ENCODE measurements at places on chromosomes 13 and 19. TPM values are rescaled to one million over a fixed set of nuclear protein-coding genes. Genes with fewer than 3 reads are reported as not detected.
A peak's percentile ranks its signal among the peaks of the same experiment; 100 is the strongest.

Gene SLC10A2
- total RNA-seq = not detected

Gene RNF17
- not detected for total RNA-seq

Gene ZNF568
- total RNA-seq = 4.9 TPM

Gene ZNF223
- 0.18 TPM for total RNA-seq

Gene CEACAM19
- total RNA-seq = 1.1 TPM

Gene ATP8A2
- 0.51 TPM for total RNA-seq

Gene TMEM145
- total RNA-seq = 2.1 TPM

GRCh38 chr19:44258835-44259413 lies 762 bp upstream of the ZNF233 start:
- DNase-seq = no peak
- H3K27me3 ChIP-seq = no peaks in the 10 kb centered on the region
- no peak overlapping the region for H3K4me3 ChIP-seq
- peaks cover 9% of the 10 kb centered on the region for H3K4me1 ChIP-seq
- H3K27ac ChIP-seq = no peak overlapping the region

- H3K36me3 ChIP-seq = no peaks in the 10 kb centered on the region
- no peak within 1 kb of the TSS for H3K4me3 ChIP-seq
- peaks cover 4% of the 10 kb centered on the region for H3K27me3 ChIP-seq
- no peaks in the 10 kb centered on the region for H3K4me1 ChIP-seq
- DNase-seq = no peak
Measured at GRCh38 chr19:15081911-15082310, at the start of gene OR1I1. TSS of gene OR1I1 (plus strand) at chr19:15082211. CDS start at chr19:15087066, 4,855 bp downstream.

DNA sequence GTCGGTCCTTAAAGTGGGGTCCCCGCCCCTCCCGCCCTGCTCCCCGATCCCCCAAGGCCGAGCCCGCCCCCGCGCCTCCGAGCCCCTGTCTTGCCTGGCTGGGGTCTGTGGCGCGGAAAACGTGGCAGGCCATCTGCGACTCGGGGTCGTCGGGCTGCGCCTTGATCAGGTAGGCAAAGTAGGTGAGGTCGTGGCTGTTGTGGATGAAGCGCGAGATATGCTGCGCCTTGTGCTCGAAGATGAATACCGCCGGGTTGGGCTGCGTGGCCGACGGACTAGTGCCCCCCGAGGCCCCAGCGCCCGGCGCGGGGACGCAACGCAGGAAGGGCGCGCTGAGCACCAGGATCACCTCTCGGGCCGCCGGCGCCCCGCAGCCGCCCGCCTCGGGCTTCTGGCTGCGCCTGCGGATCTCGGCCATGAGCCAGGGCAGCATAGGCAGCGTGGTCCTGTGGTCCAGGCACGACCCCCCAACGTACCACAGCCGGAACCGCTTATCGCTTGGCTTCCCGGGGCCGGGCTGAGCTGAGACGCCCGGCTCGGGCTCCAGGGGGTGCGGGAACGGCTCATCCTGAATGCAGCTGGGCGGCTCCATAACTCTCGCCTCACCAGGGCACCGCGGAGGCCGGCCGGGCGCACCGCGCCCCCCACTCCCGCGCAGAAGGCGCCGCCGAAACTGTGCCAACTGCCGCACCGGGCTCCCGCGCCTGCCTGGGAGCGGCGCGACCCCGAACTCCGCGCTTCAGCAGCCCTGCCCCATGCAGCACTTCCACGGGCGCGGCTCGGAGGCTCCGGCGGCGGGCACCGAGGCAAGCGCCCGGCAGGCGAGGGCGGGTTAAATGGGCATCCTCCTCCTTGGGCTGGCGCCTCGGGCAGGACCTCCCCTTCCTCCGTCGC lies 546 bp downstream of the TBC1D4 start:
- peak overlapping the region; percentile 76 for H3K27ac ChIP-seq
- no peak for DNase-seq
- H3K4me1 ChIP-seq = peaks cover 37% of the 10 kb centered on the region
- peak overlapping the region; percentile 90 for H3K4me3 ChIP-seq

DNA sequence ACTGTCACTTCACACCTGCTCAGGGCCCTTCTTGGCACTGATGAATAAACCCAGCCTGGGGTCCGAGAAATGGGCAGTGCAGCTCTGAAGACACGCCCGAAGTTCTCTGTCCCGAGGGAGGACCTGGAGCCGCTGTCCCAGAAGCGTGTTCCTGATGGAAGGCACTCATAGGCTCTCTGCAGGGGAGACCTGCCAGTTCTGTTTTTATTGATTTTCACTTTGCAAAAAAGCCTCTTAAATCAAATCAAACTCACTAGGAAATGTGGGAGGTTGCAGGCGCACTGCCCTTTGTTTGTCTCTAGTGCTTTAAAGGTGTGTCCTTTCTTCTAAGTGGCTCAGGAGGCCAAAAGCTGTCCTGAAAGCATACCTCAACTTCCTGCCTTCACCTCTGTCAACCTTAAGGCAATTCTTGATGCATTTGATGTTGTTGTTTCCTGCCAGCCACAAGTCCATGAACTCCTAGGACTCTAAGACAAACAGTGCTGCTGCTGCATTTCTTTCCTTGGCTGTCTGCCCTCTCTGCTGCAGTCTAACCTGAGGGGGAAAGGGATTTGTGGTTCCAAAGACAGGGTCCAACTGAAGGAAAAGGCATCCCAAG lies 663.2 kb downstream of the UQCRFS1 start:
- H3K27ac ChIP-seq = no peak overlapping the region
- no peak for DNase-seq
- H3K27me3 ChIP-seq = no peaks in the 10 kb centered on the region
- no peak overlapping the region for H3K4me3 ChIP-seq
- peaks cover 20% of the 10 kb centered on the region for H3K4me1 ChIP-seq
- H3K36me3 ChIP-seq = no peaks in the 10 kb centered on the region

DNA sequence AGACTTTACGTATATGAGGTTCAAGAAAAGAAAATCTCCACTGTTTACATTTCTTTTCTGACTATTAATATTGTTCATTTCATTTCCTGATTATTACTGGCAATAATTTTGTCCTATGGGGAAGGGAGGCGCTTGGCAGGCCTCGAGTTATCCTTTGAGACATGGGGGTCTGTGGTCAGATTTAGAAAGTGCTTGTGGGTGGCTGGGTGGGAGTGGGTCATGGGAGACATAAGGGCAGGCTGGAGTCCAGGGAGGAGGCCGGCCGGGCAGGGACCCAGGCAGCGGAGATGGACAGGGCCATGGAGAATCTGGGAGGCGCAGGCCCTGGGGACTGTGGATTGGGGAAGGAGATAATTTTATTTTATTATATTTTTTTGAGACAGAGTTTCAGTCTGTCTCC lies 40.1 kb downstream of the LTBP4 start:
- H3K4me3 ChIP-seq = no peak overlapping the region
- no peak overlapping the region for H3K27ac ChIP-seq
- no peaks in the 10 kb centered on the region for H3K36me3 ChIP-seq
- DNase-seq = no peak

DNA sequence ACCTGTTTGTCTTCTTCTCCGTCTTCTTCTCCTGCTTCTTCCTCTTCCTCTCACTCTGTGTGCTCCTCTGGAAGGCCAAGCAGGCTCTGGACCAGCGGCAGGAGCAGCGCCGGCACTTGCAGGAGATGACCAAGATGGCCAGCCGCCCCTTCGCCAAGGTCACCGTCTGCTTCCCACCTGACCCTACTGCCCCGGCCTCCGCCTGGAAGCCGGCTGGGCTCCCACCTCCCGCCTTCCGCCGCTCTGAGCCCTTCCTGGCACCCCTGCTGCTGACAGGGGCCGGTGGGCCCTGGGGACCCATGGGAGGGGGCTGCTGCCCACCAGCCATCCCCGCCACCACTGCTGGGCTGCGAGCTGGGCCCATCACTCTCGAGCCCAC lies 13.9 kb downstream of the CNFN start:
- no peaks in the 10 kb centered on the region for H3K27me3 ChIP-seq
- H3K4me3 ChIP-seq = no peak overlapping the region
- no peak for DNase-seq
- H3K36me3 ChIP-seq = no peaks in the 10 kb centered on the region
- H3K27ac ChIP-seq = no peak overlapping the region

- no peak overlapping the region for H3K27ac ChIP-seq
- no peaks in the 10 kb centered on the region for H3K4me1 ChIP-seq
- no peaks in the 10 kb centered on the region for H3K27me3 ChIP-seq
- no peaks in the 10 kb centered on the region for H3K36me3 ChIP-seq
- no peak overlapping the region for H3K4me3 ChIP-seq
Measured at GRCh38 chr13:75647126-75647784, 11.1 kb downstream of the LMO7 start.

DNA sequence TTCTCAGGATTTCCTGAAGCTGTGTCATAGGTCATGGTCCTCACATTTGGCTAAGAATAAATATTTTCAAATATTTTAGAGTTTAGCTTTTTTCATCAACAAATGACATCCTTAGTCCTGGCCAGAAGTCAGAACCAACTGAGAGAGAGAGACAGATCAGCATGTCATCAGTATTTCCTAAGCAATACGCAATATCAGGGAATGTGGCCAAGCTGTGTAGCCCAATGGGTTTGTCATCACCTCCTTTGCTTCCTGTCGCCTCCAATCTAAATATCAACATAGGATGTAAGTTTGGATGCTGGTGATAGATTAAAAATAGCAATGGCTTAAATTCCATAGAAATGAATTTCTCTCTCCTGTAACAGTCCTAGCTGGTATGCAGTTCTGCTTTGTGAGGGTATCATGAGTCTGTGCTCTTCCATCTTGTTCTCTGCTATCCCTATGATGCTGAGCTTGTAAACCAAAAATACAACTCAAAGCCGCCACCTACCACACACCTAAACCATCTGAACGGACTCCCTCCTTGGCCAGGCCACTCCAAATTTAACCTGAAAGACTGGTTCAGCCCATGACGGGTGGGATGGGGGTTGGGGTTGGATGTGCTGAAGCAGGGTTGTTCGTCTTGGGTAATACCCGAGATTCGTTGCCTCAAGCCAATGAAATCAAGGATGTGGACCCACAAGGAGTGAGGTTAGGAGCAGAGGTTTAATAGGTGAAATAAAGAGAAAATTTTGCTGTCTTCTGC lies 10.0 kb upstream of the IGSF23 start:
- H3K27me3 ChIP-seq = peaks cover 3% of the 10 kb centered on the region
- H3K27ac ChIP-seq = no peak overlapping the region
- DNase-seq = no peak
- no peaks in the 10 kb centered on the region for H3K36me3 ChIP-seq
- H3K4me1 ChIP-seq = no peaks in the 10 kb centered on the region
- H3K4me3 ChIP-seq = no peak overlapping the region
